Pancreas (tissue), 10 donors: ENCODE measurements at places on chromosomes 1 and 21. TPM values are rescaled to one million over a fixed set of nuclear protein-coding genes. Genes with fewer than 3 reads are reported as not detected.

GRCh38 chr1:98314601-98315000 is 346.9 kb upstream of the SNX7 start:
- H3K27ac ChIP-seq: no peak overlapping the region
- no peaks in the 10 kb centered on the region for H3K27me3 ChIP-seq
- no peaks in the 10 kb centered on the region for H3K4me1 ChIP-seq
- no peaks in the 10 kb centered on the region for H3K36me3 ChIP-seq

DNA sequence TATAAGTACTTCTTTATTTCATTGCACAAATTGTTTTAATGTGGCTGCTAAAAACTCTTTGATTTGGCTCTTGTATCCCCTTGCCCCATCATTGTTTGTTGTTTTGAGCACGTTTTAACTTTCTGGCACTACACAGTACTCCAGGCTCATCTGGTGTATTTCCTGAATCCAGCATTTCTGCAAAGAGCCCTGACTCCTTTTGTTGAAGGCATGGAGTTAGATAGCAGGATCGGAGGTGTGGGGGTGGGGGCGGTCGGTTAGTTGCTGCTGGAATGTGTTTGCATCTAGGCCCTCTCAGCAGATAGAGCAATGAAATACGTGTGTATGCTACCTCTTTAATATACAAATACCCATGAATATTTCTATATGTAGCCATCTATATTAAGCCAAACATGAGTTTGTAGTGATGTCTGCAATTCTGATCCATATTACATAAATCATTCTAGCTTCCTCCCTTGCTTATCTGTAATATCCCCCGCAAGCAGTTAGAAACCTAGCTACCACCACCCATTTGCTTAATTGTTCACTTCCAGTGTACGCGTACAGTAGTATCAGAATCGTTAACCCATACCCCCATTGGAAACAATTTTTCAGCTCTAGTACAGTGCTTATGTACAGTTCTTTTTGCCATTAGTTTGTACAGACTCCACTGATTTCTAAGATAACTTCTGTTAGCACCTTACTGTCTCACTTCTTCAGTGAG is 106.0 kb downstream of the NOS1AP start:
- peaks cover 10% of the 10 kb centered on the region for H3K4me1 ChIP-seq
- no peaks in the 10 kb centered on the region for H3K36me3 ChIP-seq
- no peaks in the 10 kb centered on the region for H3K27me3 ChIP-seq
- H3K4me3 ChIP-seq: no peak overlapping the region
- DNase-seq: no peak
- H3K27ac ChIP-seq: no peak overlapping the region

DNA sequence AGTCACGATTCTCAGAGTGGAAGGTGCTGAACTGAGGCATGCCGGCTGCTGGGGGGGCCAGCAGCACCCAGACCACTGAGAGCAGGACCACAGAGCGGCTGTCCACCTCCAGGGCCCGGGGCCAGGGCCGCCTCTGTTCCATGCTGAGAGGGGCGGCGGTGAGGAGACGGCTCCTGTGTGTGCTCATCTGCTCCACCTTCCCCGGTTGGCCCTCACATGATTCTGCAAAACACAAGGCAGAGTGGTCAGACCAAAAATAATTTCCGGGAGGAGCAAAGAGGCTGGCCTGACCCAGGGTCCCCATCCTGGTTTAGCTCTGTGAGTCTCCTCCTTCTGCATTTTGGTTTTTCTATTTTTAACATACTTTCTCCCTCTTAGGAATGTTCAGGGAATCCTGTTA is 26.4 kb downstream of the PLXNA2 start:
- H3K36me3 ChIP-seq: no peaks in the 10 kb centered on the region
- H3K27ac ChIP-seq: no peak overlapping the region
- no peak for DNase-seq
- no peaks in the 10 kb centered on the region for H3K27me3 ChIP-seq
- H3K4me3 ChIP-seq: no peak overlapping the region
- H3K4me1 ChIP-seq: no peaks in the 10 kb centered on the region

DNA sequence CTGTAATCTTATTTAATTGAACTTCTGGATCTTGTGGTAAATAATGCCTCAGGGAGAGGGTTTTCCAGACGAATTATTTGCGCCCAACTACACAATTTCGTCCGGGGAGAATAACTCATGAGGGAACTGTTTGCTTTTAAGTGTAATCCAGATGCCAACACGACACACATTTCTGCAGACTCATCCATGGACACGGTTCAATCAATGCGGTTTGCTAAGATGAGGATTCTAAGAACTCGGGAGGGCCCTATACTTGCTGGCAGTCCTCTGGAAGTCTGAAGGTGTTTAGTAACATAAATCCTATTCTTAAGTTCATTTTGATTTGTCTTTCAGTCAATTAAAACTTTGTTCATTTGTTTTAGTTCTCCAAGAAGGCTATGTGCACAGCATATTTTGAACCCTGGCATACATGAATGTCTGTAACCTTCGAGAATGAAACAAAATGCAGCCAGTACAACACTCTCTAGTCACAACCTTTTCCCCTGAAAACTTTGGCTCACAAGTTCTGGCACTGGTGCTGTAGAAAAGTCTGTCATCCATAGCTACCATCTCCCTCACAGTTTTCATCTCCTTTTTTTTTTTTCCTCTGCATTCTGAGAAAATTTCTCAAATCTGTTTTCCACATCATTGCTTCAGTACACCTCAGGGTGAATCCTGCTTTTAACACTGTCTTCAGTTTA is 38.8 kb downstream of the DIPK1A start:
- H3K36me3 ChIP-seq: no peaks in the 10 kb centered on the region
- H3K4me3 ChIP-seq: no peak overlapping the region
- H3K4me1 ChIP-seq: no peaks in the 10 kb centered on the region
- H3K27me3 ChIP-seq: no peaks in the 10 kb centered on the region
- H3K27ac ChIP-seq: no peak overlapping the region

DNA sequence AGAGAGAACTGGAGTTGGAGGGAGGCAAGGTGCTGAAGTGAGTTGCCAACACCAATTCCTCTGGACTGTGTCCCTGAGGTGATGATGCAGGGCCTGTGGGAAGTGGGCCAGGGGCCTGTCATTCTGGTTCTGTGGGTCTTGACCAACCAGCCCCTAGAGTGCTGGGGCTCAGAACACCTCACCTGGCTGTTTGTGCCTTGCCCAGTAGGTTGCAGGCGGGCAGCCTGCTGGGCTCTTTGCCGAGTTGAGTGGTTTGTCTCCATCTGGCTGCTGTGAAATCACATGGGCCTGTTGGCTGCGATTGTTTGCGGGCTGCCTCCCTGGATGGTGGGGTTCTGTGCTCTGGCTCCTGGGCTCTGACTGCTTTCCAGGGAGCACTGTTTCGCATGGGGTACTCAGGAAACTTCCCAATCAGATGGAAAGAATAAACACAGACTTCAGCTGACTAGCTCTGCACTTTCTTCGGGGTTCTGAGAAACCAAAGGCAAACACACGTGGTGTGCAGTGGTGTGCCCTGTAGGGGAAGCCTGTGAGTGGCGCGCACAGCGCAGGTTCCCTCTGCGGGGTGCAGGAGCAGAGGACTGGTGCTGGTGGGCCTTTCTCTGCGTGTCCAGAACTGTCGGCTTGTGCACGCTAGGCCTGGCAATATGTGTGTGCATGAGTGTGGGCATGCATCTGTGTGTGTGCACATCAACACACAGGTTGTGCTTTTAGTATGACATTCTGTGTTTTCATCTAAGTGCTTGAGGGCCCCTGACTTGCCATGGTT is 95.1 kb downstream of the RHOU start:
- H3K4me1 ChIP-seq: peaks cover 16% of the 10 kb centered on the region
- H3K27ac ChIP-seq: peak overlapping the region; percentile 40
- no peaks in the 10 kb centered on the region for H3K27me3 ChIP-seq
- H3K4me3 ChIP-seq: no peak overlapping the region
- peak; percentile 95 for DNase-seq
- H3K36me3 ChIP-seq: no peaks in the 10 kb centered on the region

DNA sequence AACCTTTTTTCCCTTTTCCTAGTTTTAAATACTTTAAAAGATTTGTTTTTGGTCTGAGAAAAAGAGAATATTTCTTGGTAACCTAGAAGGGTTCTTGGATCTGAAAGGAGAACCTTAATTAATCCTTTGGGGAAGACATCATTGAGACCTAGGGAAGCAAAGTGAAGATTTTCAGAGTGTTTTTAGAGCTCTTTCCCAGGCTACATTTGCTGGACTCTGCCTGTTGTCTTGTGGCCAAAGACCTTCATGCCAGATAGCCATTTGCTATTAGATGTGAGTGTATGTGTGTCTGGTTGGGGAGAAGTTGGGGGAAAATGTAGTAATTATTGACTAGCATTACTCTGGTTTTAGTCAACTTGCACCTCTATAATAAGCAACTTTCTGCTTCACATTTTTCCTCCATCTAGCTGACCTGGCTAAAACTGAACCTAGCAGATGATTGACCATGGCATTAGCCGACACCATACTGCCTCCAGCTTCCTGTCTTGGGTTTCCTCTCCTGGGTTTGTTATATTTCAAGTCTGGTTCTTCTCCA is 239.1 kb downstream of the USP25 start:
- no peak overlapping the region for H3K27ac ChIP-seq
- no peaks in the 10 kb centered on the region for H3K4me1 ChIP-seq
- no peak overlapping the region for H3K4me3 ChIP-seq
- no peaks in the 10 kb centered on the region for H3K27me3 ChIP-seq
- DNase-seq: no peak

The CBR3 gene
- 0.79 TPM for total RNA-seq

GRCh38 chr1:94303005-94303404 is 65.6 kb upstream of the ARHGAP29 start:
- H3K4me3 ChIP-seq: no peak overlapping the region
- DNase-seq: no peak
- H3K27ac ChIP-seq: no peak overlapping the region

GRCh38 chr1:115229016-115229415 is 109.0 kb downstream of the NGF start:
- no peak overlapping the region for H3K27ac ChIP-seq
- no peaks in the 10 kb centered on the region for H3K36me3 ChIP-seq
- no peak for DNase-seq
- H3K4me3 ChIP-seq: no peak overlapping the region

DNA sequence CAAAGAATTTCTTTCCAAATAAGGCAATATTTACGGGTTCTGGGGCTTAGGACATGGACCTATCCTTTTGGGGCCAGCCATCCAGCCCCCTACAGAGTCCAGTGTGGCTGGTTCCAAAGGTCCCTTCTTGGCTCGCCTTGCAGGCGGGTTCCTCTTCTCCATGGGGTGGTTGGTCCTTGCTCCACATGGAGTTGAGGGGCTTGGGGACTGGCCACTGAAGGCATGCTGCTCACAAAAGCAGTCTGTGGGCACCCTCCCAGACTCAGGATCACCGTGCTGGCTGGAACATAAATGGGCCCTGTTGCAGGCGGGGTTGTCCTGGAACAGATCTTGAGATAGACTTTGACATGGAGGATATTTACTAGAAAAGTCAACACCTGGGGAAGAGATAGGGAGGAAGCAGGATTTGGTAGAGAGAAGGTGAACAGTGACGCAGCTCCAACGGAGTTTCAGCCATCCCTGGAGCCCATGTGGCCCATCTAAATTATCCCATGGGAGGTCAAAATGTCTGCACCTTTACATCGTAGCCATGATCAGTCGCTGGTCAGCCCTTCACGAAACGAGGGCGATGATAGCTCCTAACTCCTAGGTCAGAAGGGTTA is 39.1 kb upstream of the LRP8 start:
- peak; percentile 18 for DNase-seq
- no peaks in the 10 kb centered on the region for H3K4me1 ChIP-seq
- H3K36me3 ChIP-seq: no peaks in the 10 kb centered on the region
- H3K27me3 ChIP-seq: no peaks in the 10 kb centered on the region
- no peak overlapping the region for H3K27ac ChIP-seq

DNA sequence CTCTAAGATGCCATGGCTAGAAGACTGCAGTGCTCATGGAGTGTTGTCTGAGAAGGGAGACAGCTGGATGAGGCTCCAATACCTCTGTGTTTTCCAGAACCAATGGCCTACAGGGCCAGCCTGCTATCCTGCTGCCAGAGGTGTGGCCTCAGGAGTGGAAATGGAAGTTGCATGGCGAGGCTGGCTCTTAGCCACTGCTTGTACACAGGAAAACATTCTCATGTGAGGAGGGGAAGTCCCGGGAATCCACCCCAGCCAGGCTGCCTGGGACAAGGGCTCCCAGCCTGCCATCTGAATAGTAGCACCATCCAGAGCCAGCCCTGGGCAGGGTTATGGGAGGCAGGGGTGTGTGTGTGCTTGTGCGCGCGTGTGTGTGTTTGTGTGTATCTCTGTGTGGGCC is 56.5 kb downstream of the SDC3 start:
- H3K36me3 ChIP-seq: no peaks in the 10 kb centered on the region
- DNase-seq: no peak
- peak overlapping the region; percentile 46 for H3K27ac ChIP-seq
- H3K4me3 ChIP-seq: no peak overlapping the region
- H3K27me3 ChIP-seq: no peaks in the 10 kb centered on the region

DNA sequence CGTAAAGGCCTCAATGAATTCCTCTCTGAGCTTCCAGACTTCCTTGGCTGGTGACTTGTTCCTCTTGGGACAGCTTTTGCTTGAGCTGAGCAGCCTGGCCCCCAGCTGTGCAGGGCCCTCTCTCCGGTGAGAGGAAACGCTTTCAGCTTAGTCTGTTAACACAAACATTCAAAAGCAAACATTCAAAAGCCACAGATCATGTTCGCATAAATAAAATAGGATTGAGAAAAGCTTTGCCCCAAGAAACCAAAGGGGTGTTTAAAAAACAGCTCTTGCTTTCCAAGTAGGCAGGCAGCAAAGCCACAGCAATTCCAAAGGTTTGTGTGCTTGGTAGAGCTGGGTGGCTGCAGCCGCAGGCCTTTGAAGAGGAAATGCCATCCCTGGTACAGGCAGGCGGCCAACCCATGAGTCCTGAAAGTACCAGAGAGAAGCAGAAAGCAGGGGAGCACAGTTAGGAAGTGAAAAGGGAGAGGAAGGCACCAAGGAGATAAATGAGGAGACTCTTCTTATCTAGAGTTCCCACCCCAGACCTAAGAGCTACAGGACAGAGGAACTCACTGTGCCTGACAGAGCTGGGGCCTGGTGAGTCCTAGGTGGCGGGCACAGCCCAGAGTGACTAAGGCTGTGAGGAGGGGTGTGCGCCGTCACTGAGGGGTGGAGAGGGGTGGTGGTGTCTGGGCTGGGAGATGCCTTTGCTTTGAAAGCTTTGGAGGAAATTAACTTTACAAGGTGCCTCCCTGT is 48.4 kb downstream of the CCN1 start:
- DNase-seq: peak; percentile 44
- no peaks in the 10 kb centered on the region for H3K4me1 ChIP-seq
- H3K4me3 ChIP-seq: no peak overlapping the region
- H3K27me3 ChIP-seq: no peaks in the 10 kb centered on the region
- H3K36me3 ChIP-seq: no peaks in the 10 kb centered on the region

The TIE1 gene
- total RNA-seq: 2.4 TPM

- H3K4me3 ChIP-seq: no peak overlapping the region
- H3K36me3 ChIP-seq: no peaks in the 10 kb centered on the region
- H3K27ac ChIP-seq: no peak overlapping the region
- no peaks in the 10 kb centered on the region for H3K27me3 ChIP-seq
These were observed 12.0 kb upstream of the OR6K3 start for GRCh38 chr1:158732524-158732923.

DNA sequence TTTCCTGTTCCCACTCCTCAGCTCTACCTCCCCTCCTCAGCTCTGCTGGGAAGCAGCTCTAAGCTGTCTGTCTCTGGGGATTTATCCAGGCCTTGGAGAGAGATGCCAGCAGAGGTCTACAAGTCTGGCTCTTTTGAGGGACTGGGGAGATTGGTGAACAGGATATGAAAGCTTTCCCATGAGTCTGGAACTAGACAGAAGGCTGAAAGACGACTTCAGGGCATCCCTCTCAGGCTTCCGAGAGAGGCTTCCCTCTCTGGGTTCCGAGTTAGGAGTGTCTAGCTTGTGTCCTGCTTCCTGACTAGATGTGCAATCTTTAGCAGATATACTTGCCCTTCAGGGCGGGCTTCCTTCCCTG is 733 bp downstream of the TMEM35B start:
- H3K4me3 ChIP-seq: peak overlapping the region; percentile 70
- H3K36me3 ChIP-seq: no peaks in the 10 kb centered on the region
- no peaks in the 10 kb centered on the region for H3K27me3 ChIP-seq
- H3K4me1 ChIP-seq: peaks cover 6% of the 10 kb centered on the region
- no peak for DNase-seq

The APOBEC4 gene
- total RNA-seq: not detected
